ENCODE measurements at places on chromosomes 11 and 22.
A peak's percentile ranks its signal among the peaks of the same experiment; 100 is the strongest.

GRCh38 chr22:36977401-36977861 lies 41.8 kb downstream of the TST start:
- DNase-seq: peak; percentile 77

GRCh38 chr11:15903246-15903645 lies 453.1 kb downstream of the SOX6 start:
- DNase-seq: no peak

GRCh38 chr22:22802339-22802970 lies 85.2 kb upstream of the IGLL5 start:
- no peak for DNase-seq

DNA sequence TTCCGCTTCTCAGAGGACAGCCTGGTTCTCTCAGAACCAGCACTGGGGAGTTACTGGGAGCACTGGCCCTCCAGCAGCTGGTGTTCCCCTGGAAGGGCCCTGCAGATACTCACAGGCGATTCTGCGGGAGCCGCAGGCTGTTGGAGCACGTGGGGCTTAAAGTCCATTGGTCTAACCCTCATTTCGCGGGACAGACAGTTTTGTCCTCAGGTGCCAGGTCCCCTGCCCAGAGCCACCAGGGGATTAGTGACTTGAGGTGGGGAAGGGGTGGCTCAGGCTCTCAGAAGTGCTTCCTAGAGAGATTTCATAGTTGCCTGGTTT lies 53.9 kb downstream of the CACNA1I start:
- no peak for DNase-seq

GRCh38 chr22:40685406-40685805 lies 6.1 kb downstream of the MCHR1 start:
- no peak for DNase-seq

DNA sequence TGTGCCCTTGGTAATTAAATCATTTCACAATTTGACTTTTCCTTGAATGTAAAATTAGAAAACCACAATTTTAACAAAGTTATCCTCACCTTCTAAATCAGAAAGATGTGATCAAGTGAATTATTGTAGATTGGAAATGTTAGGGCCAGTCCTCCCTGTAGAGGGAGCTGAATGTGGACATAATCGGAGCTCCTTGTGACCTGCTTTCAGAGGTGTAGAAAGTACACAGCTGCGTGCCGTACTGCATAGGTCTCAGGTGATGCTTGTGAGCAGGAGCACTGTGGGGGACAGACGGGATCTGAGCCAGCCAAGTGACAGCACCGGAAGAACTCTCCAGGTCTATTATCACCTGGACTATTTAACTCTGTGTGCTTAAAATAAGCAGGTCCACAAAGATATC lies 338.0 kb downstream of the AASDHPPT start:
- DNase-seq: no peak

DNA sequence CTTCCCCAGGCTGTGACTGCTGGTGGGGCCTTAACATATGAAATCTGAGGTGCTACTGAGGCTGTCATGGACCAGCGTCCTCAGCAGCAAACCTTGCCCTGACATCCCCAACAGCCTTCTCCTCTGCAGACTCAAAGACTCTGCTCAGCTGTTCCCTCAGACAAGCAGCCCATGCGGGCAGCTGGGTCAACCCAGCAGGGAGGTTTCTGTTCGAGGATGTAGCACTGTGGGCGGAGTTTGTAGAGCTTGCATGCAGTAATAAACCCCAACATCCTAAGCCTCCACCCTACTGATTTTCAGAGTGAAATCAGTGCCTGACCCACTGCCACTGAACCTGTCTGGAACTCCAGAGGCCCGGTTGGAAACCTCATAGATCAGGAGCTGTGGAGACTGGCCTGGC lies 88.8 kb upstream of the XKR3 start:
- DNase-seq: no peak

DNA sequence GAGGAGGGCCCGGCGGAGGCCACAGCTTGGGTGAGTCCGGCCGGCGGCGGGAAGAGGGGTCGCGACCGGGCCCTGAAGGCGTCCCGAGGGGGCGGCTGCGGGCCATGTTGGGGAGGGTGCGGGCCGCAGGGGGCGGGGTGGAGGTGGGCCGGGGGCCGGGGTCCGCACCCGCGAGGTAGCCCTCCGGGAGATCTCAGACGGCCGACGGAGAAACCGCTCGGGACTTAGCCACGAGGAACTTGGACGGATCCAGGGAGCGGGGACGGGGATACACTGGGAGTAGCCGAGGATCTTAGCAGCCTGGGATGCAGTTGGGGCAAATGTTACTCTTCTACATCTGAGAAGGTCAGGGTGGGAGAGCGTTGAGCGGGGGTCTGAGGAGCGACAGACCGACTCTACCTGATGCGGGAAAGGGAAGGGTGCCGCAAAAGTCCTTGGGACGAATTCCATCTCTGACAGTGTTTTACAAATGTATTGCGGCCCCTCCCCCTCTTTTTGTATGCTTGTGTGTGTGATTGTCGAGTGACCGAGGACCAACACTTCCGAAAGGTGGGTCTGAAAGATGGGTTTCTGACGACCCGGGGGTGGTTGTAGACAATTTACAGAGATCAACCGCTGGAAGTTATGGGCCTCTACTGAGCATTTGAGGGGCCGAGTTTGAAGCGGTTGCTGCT lies 658 bp downstream of the STIP1 start:
- DNase-seq: no peak

- DNase-seq: no peak
These were observed 1517.4 kb downstream of the BRD1 start for GRCh38 chr22:48310289-48310688.

GRCh38 chr11:61828379-61828628 lies 204 bp downstream of the FADS2 start:
- no peak for DNase-seq

DNA sequence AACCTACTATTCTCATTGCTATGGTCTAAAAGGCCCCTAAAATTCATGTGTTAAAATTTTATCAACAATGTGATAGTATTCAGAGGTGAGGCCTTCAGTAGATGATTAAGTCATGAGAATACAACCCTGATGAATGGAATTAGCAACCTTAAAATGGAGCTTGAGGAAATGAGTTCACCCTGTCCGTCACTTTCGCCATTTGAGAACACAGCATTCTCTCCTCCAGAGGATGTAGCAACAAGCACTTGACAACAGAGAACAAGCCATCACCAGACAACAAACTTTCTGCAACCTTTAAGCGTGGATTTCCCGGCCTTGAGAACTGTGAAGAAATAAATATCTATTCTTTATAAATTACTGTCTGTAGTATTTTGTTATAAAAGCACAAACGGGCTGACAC lies 197.0 kb downstream of the SBF2 start:
- DNase-seq: no peak

- no peak for DNase-seq
These were observed 71.5 kb upstream of the BID start for GRCh38 chr22:17845790-17846189.

- no peak for DNase-seq
These were observed 244.7 kb downstream of the SOX6 start for GRCh38 chr11:16111690-16112089.

DNA sequence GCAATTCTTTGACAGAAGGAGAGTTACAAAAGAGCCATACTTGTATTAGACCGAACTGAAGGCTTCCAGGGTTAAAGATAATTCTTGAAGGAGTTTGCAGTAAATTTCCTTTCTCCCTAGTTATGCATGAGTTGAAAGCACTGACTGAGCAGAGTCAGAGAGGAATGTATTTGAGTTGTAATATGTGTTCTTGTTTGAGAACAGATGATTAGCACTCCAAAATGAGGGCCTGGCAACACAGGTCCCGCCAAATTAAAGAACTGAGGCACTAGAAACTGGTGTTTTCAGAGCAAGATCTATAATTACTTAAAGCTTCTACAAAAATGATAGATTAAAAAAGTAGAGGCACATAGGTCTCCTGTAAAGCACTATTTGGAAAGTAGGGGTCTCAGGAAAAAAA lies 970.4 kb downstream of the OPCML start:
- DNase-seq: no peak

DNA sequence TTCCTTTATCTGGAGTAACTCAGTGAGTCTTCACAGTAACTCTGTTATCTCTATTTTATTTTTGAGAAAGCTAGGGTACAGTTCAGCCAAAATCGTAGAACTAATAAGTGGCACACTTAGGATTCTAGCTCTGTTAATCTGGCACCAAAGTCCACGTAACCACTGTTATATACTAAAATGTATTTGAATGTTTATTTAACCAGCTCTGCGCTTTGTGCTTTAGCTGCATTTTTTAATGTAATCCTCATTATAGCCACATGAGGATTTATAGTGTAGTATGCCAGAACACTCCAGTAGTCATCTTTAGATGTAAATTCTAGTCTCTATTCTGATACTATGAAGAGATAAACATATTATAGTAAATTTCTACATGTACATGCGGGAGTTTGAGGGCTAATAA lies 36.8 kb downstream of the YAP1 start:
- DNase-seq: no peak

DNA sequence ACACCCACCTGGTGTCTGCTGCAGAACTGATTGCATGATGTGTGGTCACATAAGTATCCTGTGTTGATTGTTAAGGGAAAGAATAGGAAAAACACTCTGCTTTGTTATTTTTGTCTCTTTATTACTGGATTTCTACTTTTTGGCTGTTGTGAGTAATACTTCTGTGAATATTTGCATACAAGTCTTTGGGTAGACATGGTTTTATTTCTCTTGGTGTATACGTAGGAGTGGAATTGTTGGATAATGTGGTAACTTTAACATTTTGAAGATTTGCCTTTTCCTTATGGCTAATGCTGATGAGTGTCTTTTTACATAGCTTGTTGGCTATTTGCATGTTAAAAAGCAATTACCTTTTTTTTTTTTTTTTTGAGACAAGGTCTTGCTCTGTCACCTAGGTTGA lies 13.1 kb downstream of the PPP6R3 start:
- no peak for DNase-seq

DNA sequence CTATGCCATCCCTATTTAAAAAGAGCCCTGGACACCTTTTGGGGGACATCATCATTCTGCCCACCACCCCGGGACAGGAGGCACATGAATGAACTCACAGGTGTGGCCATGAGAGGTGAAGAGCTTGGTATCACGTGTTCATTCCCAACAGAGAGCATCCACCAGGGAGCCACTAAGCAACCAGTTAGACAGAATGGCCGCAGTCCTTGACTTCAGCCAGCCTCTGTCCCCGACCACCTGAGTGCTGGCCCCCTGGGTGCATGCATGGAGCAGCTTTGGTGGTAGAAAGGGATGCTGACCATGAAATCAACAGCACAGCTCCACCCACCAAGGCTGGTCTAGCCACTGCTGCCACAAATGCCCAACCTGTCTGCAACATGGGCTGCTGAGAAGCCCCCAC lies 31.1 kb upstream of the CD81 start:
- no peak for DNase-seq

DNA sequence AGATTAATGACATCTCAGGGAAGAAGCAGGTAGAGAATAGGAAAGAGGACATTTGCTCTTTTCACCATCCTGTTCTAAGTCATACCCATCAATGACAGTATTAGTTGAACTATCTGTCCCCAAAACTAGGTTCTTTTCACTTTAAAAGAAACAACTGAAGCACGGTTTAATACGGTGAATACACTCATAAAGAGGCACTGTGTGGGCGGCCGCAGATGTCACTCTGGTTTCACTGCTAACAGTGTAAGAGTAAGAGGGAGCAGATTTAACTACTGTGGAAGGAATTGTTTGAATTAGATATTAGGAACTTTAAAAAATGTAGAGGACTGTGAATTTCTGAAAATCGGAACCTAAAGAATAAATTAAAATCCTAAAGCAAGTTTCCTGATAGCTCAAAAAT lies 49.5 kb downstream of the VSIG10L2 start:
- no peak for DNase-seq

- DNase-seq: peak; percentile 8
These were observed at the start of gene NCAM1 for GRCh38 chr11:112961146-112961668. TSS of gene NCAM1 (plus strand) at chr11:112961420.
